H4 (cell line): ENCODE measurements at places on chromosomes 7 and 10. TPM values are rescaled to one million over a fixed set of nuclear protein-coding genes. Genes with fewer than 3 reads are reported as not detected.
A peak's percentile ranks its signal among the peaks of the same experiment; 100 is the strongest.

The TDRD1 gene
- not detected in 2 replicates for total RNA-seq

The SLC26A5 gene
- total RNA-seq, result not detected in 2 replicates

The STEAP1 gene
- 14.6 and 31.3 TPM in 2 replicates for total RNA-seq

The OR2A42 gene
- total RNA-seq, result not detected in 2 replicates

The CLRN3 gene
- total RNA-seq, result 0.64 TPM in 1 of 2 replicates, not detected in the other

The VSTM4 gene
- 0.23 and 0.29 TPM in 2 replicates for total RNA-seq

The LRRD1 gene
- total RNA-seq, result 0.12 TPM in 1 of 2 replicates, not detected in the other

The GPR26 gene
- total RNA-seq, result not detected in 2 replicates

The TMEM26 gene
- not detected in 2 replicates for total RNA-seq

The NUTM2A gene
- 0.37 TPM in 1 of 2 replicates, not detected in the other for total RNA-seq

The HKDC1 gene
- total RNA-seq, result 0.16 and 0.23 TPM in 2 replicates

The UNCX gene
- total RNA-seq, result not detected in 2 replicates

The GTPBP10 gene
- 23.1 and 28.2 TPM in 2 replicates for total RNA-seq

DNA sequence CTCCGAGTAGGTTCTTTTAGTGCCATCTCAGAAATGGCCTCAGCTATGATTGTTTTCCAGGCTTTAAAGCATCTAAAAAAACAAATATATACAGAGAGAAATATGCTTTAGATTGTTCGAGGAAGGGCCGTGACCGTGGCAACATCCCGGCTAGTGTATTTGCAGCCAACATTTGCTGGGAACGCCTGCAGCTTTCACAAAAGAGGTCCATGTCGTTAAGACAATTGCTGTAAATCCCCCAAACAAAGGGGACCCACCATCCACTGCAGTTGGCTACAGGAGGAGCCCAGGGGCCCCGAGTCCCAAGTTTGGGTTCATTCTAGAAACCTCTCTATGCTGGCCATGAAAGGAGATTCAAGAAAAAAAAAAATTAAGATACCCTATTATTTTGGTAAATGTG, 152.8 kb upstream of the TCF7L2 start:
- no peak for DNase-seq

- peak; percentile 63 for DNase-seq
Observed at GRCh38 chr10:26890956-26891355, 30.2 kb upstream of the ABI1 start.

GRCh38 chr10:124063750-124064603, 29.4 kb downstream of the CHST15 start:
- no peak for DNase-seq

DNA sequence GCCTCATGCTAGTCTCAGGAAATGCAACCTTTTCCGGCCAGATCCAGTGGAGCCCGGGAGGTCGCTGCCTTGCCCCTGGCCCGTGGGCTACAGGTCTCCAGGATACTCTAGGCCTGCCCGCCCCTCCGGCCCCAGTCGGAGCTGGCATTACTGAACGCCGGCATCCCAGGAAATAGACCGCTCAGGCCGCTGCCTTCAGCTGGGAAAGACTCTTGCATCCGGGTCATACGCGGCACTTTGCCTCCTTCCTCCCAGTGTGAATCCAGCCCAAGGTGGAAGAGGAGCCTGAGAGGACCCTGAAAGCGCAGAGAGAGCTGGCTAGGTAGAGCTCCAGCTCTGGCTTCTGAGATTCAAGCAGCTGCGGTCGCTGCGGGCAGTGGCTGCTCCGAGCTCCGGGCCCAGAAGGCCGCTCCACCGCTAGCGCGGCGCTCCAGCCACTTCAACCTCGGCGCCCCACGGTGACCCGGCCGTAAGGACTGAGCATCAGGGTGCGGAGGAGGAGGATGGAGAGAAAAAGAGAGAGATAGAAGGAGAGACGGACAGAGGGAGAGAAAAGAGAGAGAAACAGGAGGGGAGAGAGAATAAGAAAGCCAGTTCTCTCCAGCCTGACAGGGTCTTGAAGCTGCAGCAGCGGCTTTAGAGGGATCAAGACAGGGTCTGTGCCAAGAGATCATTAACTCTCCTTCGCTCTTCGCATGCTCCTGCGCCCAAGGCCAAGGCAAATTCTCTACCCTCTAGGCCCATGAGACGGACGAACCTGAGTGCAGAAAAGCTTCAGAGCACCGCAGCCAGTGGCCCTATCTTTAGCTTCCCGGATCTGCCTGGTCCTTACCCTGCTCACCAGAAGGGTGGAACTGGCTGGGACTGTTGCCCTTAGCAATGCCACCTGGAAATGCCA, 1.8 kb upstream of the HOXA10 start:
- no peak for DNase-seq

DNA sequence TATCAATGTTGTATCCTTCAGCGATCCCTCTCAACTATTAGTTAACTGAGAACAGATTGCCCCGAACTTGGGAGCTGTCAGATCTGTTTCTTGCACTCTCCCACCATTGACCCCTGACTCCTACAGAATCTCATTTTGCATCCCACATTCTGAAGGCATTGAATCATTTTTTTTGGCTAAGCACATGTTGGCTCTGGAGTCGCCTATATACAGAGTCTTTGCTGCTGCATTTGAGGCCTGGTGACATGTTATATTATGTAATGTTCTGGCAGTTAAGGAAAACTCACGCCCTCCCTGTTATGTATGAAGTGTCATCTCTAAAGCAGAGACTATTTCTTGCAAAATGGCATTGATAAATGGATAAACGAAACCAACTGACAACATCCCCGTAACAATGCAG, 159.2 kb upstream of the ITGB1 start:
- DNase-seq, result no peak

DNA sequence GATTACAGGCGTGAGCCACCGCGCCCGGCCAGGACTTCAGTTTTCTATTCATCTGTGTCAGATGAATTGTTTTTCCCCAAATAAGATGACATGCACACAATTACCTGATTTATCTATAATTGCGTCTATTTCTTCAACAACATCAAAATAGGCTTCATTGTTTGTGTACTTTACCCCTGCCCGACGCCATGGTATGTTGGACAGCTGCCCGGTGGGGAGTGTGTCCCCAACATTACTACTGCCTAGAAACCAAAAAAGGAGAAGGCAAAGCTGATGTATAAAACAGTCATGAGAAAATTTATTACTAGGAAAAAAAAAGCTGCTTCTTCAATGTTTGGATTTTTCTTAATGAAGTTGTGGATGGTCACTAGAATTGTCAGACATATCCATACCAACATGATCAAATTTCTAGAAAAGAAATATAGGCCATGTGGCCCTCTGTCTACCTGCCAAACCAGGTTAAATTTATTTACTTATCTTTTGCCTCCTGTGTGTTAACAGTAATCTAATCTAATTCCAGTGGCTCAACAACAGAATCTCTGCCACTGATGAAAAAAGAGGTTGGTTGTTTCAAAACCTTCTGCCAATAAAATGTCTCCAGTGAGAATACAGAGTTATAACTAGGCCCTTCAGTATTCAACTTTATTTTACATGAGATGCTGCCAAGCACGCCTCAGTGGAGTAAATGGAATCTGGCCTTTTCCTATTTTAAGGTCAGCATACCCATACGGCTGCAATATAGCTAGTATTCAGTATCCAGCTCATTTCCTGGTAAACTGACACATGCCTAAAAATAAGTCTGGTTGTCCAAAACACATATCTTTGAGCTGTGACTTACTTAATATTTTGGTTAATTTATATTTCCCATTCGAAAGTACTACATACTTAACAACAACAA, 16.5 kb downstream of the AP3M1 start:
- DNase-seq, result no peak

GRCh38 chr7:42770114-42770513, 141.8 kb downstream of the C7orf25 start:
- DNase-seq, result no peak

GRCh38 chr10:82942286-82943099, 1067.5 kb downstream of the NRG3 start:
- DNase-seq, result peak; percentile 8

GRCh38 chr7:25628446-25628845, 400.2 kb upstream of the NPVF start:
- DNase-seq, result no peak

GRCh38 chr7:143013893-143014292, 13.0 kb downstream of the OR9A2 start:
- peak; percentile 25 for DNase-seq

DNA sequence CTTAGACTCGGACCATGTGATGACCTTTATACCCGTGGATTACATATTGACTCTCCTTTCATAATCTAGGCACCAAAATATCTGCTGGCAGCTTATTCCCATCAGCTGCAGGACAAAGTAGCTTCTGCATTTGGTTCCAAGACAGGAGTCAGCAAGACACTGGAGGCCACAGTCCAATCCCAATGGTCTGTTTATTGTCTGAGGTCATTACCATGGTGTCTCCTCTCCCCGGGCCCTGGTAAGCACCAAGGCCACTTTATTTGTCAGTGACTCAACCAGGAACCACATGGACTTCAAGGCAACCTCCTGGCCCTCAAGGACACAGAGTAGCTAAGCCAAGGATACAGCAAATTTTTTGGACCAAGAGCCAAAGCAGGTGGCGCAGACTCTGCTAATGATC, 36.1 kb downstream of the KCNMA1 start:
- DNase-seq, result no peak

GRCh38 chr7:133040674-133041073, 41.2 kb downstream of the CHCHD3 start:
- DNase-seq, result no peak

GRCh38 chr10:49375611-49376010, 20.3 kb downstream of the DRGX start:
- DNase-seq, result no peak

GRCh38 chr7:157526913-157527634, 190.3 kb downstream of the DNAJB6 start:
- DNase-seq, result no peak

- no peak for DNase-seq
Observed at GRCh38 chr7:39637400-39637799, 14.0 kb downstream of the RALA start.

GRCh38 chr7:140624392-140625191, 16.0 kb downstream of the DENND2A start:
- no peak for DNase-seq

- no peak for DNase-seq
Observed at GRCh38 chr10:63935705-63936104, 414.5 kb downstream of the REEP3 start.

DNA sequence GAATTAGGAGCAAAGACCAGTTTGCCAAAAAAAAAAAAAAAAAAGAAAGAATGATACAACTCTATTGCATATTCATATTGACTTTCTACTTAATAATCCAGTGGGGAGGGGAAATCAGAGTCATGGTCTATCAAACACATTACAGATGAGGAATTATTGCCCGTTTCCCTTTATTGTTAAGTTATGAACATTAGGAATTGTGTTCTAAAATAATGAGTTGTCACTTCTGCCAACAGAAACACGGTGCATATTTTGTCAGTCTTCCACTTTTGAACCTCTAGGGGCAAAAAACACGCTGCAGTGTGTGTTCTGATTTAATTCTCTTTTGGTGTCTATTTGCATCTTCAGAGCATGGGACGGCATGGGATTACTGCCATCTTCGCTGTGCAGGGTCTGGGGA, 115.7 kb upstream of the RHOBTB1 start:
- DNase-seq, result no peak

GRCh38 chr7:102284399-102284798, 2.3 kb upstream of the SH2B2 start:
- no peak for DNase-seq

- no peak for DNase-seq
Observed at GRCh38 chr10:123854003-123854402, 37.6 kb downstream of the CPXM2 start.

- DNase-seq, result no peak
Observed at GRCh38 chr7:79084423-79084822, 369.0 kb downstream of the MAGI2 start.

GRCh38 chr7:16040346-16040745, 353.9 kb upstream of the MEOX2 start:
- DNase-seq, result no peak

DNA sequence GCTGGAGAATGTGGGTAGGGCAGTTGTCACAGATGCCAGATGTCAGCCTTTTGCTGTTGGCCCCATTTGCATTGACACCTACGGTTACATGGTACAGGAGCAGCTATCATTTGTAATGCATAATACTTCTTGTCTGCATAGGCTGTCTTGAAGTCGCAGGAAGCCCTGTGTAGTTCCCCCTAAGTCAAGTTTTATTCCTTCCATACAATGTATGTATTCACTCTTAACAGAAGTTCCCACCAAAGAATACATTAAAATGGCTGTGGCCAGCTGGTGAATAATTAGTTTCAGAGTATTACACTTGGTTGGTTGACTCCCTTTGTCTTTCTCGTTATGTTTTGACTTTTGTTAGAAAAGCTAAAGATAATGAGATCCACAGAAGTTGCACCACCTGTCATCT, 1169.0 kb downstream of the REEP3 start:
- DNase-seq, result no peak
